ENCODE measurements at places on chromosomes 4 and X.

DNA sequence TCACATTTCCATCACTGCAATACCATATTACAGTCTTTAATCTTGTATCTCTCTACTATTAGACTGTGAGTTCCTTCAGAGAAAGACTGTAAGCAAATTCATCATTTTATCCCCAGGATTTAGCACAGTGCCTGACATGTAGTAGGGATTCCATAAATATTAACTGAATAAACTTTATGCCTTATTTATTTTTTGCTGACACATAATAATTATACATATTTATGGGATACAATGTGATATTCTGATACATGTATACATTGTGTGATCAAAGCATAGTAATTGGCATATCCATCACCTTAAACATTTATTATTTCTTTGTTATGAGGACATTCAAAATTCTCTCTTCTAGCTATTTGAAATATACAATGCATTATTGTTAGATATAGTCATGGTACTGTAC lies 3.7 kb downstream of the PPEF2 start:
- DNase-seq: no peak

- no peak for DNase-seq
Observed at GRCh38 chrX:9851890-9852289, 65.7 kb downstream of the SHROOM2 start.

DNA sequence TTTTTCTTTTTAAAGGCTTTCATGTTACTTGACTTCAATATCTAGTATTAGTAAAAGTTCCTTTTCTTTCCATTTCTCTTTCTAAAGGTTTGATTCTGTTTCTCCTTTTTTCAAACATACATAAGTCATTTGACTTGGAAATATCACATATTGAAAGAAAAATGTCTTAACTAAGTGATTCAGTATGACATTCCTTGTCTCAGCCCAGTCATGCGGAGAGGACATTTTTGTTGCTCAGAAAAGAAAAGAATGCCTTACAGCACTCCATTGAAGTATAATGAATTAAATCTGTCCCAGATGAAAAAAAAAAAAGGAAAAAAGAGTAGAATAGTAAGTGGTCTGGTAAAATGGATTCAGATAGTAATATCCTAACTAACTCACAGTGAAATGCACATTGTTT lies 466.1 kb downstream of the ADGRL3 start:
- DNase-seq: no peak

GRCh38 chr4:52576326-52576725 lies 82.8 kb downstream of the USP46 start:
- DNase-seq: no peak

GRCh38 chrX:22021751-22022324 lies 10.3 kb upstream of the PHEX start:
- no peak for DNase-seq

GRCh38 chr4:61992351-61992750 lies 792.2 kb downstream of the ADGRL3 start:
- DNase-seq: no peak

GRCh38 chrX:148159796-148160195 lies 178.7 kb downstream of the FMR1NB start:
- DNase-seq: no peak

GRCh38 chr4:89720981-89721380 lies 116.0 kb downstream of the SNCA start:
- no peak for DNase-seq

GRCh38 chr4:185033950-185034349 lies 15.7 kb downstream of the HELT start:
- no peak for DNase-seq

GRCh38 chr4:145635630-145636029 lies 16.4 kb downstream of the MMAA start:
- DNase-seq: no peak

DNA sequence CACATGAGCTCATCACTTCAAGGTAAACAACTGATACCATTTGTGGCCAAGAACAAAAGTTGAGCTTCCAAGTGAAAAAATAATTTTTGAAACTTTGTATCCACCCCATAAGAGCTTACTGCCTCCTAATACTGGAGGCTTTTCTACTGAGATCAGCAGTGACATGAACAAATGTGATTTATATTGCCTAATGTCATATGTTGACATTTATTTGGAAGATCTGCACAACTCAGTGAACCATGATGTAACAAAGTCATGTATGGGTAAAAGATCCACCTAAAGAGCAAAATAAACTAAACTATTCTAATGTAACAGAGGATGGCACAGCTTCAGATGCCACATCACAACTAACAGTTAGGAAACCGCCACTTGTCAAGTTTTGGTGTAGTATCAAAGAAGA lies 65.8 kb downstream of the AFAP1 start:
- DNase-seq: no peak

DNA sequence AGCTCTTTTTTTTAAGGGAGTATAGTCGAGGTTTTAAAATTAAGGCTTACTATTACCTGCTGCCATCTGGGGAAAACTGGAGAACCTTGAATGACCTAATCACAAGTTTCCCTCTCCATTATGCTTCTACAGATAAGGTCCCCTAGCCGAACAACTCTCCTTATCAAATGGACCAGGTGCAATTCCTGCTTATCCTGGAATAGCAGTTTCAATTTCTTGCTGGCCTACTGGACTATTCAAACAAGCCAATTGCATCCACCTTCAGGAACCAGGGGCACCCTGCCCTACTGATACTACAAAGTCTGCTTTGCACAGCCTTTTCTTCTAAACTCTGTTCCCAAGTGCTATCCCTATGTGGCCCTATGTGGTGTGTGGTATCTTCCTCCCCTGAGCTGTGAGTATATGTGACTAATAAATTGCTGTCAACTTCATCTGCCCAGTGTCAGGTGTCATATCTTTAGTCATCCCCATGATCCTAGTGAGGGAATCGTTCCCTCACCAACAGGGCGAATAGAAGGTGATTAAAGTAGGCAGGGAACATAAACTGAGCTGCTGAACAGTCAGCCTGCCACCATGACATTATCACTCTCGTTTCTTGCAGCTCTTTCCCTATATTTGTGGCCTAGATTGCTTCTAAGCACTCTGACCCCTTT lies 128.5 kb downstream of the ATG4A start:
- DNase-seq: no peak

GRCh38 chrX:37349221-37350033 lies at the start of gene PRRG1:
Gene PRRG1, plus strand, starts transcription at chrX:37349364. Its CDS starts 56,886 bp downstream, at chrX:37406250.
- no peak for DNase-seq

DNA sequence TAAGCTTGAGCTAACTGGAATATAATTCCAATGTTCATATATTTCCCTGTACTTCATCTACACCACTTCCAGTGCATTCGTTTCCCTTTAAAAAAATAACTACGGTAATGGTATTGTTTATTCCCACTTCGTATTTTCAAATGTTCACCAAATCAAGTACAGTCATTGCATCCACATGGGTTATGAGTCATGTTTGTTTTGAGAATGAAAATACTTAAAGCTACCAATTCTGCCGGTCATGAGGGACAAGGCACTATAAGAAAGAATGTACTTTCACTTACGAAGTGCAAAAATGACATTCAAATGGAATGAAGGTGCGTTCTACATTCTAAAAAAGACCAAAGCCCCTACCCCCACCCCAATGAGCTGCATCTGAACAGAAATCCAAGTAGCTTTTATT lies 174.4 kb upstream of the FGF13 start:
- DNase-seq: no peak

DNA sequence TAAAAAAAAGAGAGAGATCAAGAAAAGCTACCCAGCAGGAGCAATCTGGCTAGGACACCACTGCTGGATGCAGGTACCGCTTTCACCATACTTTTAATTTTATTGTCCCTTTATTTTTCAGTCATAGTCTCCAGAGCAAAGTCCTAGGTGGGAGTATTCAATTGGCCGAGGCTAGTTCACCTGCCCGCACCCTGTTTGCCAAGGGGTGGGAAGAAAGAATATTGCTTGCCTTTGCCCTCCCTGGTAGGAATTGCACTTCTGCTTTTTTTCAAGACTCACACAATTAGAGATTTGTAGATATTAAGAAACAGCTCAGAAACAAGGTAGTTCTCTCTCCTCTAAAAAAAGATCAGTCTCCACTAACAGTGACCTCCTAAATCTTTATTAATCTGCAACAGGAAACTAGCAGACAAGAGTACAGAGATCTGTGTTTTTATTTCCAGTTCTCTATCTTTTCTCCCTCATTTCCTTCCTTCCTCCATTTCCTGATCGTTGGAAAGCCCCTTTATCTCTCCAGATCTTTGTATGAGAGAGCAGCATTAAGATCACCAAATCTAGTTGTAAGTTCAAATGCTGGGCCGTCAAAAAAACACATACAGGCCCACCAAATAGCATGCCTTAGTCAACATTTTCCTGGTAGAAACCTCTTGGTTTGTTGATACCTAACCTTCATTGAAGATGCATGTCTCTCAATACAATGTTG lies 9.4 kb upstream of the RPGR start:
- no peak for DNase-seq

GRCh38 chr4:70706516-70706915 lies 15.2 kb upstream of the RUFY3 start:
- no peak for DNase-seq

- no peak for DNase-seq
Observed at GRCh38 chr4:127772769-127773671, 9.1 kb upstream of the HSPA4L start.

- DNase-seq: no peak
Observed at GRCh38 chr4:31803526-31804195, 1083.5 kb downstream of the PCDH7 start.

DNA sequence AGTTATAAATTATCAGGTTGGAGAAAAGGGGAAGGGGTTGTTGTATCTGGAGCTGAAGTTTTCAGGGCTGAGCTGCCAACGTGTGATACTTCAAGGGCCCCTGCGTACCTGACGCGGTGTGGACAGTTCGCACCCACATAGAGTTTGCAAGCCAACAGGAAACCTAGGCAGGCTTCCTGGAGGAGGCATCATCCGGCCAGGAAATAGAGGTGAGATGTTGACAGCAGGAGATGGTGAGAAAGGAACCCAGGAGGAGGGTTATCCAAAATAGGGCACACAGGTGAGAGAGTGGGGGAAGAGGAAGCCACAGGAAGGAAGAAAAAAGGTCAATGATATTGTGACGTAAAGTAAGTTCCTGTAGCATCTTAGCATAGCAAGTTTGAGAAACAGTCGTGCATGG lies 127.2 kb downstream of the DHRSX start:
- DNase-seq: no peak

- DNase-seq: no peak
Observed at GRCh38 chr4:1208970-1209704, 36.8 kb upstream of the SPON2 start.

DNA sequence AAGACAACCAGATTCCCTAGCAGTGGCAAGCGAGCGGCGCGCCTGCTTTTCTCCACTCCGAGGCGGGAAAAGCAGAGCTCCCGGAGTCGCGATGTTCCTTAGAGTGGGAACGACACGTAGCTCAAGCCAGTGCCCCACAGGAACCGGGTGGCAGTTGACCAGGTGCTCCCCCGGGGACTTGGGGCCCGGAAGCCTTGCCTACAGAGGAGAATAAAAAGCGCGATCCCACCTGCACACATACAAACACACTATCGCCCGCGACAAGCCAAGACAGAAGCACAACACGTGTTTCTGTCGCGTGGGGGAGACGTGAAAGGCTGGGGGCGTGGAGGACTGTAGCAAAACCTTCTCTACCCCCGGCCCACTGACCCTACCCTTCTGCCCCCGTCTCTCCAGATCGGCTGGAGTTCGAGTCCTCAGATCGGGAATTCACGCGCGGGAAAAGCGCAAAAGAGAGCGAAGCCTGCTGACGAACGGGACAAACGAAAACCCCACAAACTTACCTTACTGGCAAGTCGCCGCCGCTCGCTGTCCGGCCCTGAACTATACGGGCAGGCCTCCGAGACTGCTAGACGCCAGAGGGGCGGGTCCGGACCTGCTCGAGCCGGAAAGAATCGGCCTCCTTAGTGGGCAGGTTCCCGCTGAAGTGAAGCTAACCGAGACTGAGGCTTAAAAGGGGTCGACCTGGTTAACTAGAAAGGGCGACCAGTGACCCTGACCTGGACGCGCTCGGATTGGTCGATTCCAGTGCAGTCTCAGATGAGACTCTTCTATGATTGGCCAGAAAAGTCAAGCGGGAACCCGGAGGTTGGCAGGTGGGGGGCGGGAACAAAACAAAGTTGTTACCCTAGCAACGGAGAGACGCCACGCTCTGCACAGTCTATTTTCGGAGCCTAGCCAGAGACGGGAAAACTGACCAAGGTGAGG lies at the start of the genes DNAAF6 and NUP62CL:
DNAAF6 (plus strand) TSS at position 842 of the 927 bp plus-strand sequence. CDS start 6,265 bp downstream, outside the sequence.
NUP62CL (minus strand) TSS at position 664 of the 927 bp plus-strand sequence. CDS start 31,287 bp downstream, outside the sequence.
- DNase-seq: no peak

GRCh38 chr4:101230801-101231426 lies 116.4 kb downstream of the PPP3CA start:
- DNase-seq: no peak

- no peak for DNase-seq
Observed at GRCh38 chr4:20217951-20218350, 33.8 kb upstream of the SLIT2 start.

DNA sequence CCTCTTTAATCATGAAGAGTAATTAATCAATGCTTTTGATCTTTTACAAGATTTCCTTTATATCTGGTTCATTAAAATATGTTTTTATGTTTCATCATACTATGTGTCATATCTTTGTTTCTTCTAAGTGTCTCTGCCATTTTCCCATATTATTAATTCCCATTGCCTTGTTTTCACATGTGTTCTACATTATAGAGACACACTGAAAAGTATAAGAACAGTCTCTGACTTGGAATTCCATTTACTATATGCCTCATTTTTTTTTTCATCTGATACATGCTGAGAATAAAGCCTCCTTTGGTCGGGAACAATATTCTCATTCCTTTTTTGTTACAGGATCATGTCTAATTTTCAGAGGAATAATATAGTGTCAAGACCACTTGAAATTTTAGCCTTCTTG lies 4.3 kb downstream of the BANK1 start:
- no peak for DNase-seq

GRCh38 chrX:111386615-111387233 lies 25.3 kb downstream of the DCX start:
- DNase-seq: no peak

DNA sequence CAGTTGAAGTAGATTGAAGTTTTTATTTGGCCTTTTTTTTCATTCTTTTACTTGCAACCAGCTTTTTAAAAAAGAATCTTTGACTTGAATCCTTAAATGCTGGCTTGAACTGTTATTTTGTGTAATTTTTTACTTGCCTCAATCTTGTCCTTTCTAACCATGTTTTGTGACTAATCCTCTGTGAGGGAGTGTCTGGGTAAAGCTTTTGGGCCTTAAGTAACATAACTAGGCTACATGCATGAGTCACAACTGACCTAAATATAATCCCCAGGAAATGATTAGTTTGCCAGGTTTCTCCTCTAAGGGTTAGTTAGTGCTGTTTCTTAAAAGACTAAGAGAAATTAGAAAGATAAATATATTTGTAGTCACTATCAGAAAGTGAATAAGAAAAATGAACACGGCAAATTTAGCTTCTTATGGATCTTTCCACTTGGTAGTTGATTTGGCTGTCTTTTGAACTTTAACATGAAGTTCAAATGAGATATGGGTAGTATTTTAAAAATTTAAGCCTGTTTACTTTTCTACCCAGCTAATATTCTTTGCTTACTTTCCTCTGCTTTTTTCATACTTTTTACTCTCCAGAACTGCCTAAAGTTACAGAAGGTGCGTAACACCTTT lies 13.0 kb downstream of the EXOC1 start:
- DNase-seq: no peak

- no peak for DNase-seq
Observed at GRCh38 chrX:155218777-155219176, 2.5 kb downstream of the VBP1 start.
